ENCODE measurements at places on chromosomes 4 and X.

GRCh38 chr4:2637956-2638552, 101.6 kb downstream of the FAM193A start:
- no peak for DNase-seq

DNA sequence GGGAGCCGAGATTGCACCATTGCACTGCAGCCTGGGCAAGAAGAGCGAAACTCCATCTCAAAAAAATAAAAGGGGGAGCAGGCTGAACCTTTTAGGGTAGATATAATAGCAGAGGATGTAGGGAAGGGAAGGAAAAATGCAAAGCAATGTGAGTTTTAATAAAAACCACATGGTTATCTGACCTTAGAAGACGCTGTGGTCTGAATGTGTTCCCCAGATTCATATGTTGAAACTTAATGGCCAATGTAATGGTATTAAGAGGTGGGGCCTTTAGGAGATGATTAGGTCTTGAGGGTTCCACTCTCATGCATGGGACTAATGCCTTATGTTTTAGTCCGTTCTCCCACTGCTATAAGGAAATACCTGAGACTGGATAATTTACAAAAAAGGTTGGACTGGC, 114.1 kb upstream of the STX18 start:
- no peak for DNase-seq

GRCh38 chrX:109040057-109040456, 303.7 kb upstream of the IRS4 start:
- DNase-seq, result no peak

GRCh38 chrX:9619581-9619980, 146.1 kb downstream of the GPR143 start:
- no peak for DNase-seq

DNA sequence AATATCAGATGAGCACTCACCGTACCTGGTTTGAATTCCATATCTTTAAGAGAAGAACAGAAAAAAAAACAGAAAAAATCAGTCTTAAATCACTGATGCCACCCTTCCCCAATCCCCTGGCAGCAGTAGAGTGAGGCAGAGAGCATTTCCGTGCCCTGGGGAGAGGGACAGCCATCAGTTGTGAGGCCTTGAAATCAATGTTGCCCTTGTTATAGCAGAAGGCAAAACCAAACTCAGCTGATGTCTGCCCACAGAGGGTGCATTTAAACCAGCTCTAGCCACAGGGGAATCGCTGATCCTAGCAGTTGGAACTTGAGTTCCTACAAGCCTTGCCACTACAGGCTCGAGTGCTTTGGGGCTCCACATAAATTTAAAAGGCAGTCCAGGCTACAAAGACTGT, 338.5 kb upstream of the FMR1 start:
- DNase-seq, result no peak

GRCh38 chrX:101677028-101677427, 17.4 kb upstream of the ARMCX2 start:
- DNase-seq, result no peak

DNA sequence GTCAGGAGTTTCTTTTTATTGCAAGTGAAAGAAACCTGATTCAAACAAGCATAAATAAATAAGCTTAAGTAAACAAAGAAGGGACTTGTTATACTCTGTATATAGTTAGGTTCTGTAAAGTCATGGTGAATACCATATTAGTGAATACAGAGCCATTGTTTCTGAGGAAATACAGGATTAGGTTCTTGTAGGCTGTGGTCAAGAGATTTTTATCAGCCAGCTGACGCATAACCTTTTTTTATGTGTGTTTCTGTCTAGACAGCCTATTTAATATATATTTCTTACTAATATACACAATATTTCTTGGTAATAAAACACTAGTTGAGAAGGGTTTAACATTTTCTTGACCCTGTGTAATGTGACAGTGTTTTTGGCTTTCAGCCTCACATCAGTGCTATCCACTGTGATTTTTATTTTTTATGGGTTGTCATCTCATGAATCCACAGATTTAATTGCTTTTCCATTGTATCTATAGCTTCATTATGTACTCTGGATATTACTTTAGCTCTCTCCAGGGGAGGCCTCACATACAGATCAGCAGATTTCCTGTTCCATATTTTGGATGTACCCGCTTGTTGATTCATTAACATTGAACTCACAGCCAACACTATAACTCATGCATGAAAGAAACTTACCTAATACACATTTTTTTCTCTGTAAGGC, 8.0 kb downstream of the HERC3 start:
- DNase-seq, result no peak

- no peak for DNase-seq
Observed at GRCh38 chrX:100880368-100880767, 6.2 kb upstream of the NOX1 start.

DNA sequence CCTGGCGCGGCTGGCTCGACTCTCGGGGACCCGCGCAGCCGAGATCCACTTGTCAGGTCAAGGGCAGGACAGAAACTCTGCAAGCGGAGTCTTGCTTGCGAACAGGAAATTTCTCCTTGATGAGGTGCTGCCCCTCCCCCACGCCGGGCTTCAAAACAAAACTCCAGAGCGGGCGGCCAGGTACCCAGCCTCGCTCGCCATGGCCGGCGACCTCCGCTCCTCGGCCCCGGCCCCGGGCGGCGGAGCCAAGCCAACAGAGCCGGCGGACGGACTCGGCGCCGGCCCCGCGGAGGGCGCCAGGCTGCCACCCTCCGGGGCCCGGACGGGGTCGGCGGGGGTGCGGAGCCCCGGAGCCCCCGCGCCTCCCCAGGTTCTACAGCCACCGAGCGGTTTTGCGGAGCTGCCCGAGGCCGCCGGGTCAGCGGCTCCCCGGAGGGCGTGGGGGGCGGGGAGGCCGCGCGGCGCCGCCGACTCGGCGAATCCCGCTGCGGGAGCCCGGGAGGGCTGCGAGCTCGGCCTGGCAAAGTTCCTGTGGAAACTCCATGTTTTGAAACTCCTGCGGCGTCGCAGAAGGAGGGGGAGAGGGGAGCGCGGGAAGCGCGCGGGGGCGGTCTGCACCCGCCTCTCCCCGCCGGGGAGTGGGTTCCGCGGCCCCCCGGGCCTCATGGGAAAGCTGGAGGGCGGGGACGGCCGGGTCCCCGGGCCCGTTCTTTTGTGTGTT, 11.7 kb upstream of the BCOR start:
- DNase-seq, result peak; percentile 30

DNA sequence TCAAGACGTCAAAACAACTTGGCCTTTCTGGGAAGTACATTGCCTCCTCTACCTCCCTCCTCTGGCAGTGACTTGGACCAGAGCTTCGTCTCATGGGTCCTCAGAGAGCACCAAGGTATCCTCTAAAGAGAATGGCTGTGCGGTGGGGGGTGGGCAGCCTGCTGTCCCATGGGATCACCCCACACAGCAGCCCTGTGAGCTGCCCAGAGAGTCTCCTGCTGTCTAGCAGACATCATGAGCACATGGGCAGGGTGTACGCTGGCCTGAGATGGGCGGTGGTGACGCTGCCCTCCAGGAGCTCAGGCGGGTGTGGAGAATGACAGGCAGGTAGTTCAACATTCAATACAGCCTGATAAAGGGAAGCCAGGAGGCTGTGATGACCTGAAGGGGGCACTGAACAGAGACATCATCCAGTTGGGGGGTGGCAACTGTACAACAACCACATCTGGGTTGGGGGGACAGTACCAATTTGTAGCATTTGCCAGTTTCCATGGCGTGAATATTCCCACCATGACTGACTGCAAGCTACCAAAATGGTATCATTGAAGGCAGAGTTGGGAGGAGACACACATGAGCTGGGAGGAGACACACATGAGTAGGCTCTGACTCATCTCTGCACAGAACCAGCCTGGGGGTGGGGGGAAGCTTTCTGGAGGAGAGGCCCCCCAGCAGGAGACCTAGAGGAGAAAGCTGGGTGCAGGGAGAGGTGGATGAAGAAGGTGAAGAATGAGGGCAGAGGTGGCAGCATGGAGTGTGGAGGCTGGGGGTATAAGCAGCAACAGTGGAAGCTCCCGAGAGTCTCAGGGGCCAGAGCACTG, 35.9 kb downstream of the C4orf50 start:
- DNase-seq, result no peak

GRCh38 chr4:74258963-74259362, 49.3 kb upstream of the EPGN start:
- DNase-seq, result no peak

- DNase-seq, result no peak
Observed at GRCh38 chr4:21872101-21872500, 76.5 kb downstream of the KCNIP4 start.

DNA sequence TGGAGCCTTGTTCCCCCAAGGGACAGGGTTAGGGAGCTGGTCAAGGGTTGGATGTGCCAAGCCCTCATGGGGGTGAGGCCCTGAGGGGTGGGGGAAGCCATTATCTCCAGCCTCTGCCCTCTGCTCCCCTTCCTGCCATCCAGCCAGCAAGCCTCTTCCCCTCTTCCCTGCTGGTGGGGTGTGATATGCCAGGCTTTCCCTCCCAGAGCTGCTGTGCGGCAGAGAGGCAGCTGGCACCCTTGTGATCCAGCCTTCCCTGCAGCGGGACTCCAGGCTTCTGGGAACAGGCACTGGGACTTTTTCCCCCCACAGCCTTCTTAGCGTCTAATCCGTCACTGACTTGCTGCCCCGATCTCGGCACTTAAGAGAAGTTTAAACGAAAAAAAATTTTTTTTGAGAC, 6.3 kb downstream of the SSR4 start:
- DNase-seq, result no peak

DNA sequence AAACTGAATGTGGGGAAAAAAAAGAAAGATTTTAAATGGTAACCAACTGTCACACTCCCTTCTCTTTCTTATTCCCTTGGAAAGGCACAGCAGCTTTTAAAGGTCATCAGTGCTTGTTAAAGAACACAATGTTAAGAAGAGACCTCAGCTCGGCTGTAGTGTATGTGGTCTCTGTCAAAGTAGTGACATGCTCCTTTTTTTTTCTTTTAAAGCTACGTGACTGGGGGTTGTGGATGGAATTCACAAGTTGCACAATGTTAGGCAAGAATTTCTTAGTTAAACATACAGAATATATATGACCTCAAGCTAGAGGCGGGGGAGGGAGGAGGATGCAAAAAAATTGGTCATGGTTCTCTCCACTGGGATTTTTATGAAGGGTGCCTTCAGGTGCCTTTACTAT, 45.6 kb downstream of the OCRL start:
- DNase-seq, result no peak

GRCh38 chr4:117135634-117136354, 50.4 kb upstream of the TRAM1L1 start:
- no peak for DNase-seq

DNA sequence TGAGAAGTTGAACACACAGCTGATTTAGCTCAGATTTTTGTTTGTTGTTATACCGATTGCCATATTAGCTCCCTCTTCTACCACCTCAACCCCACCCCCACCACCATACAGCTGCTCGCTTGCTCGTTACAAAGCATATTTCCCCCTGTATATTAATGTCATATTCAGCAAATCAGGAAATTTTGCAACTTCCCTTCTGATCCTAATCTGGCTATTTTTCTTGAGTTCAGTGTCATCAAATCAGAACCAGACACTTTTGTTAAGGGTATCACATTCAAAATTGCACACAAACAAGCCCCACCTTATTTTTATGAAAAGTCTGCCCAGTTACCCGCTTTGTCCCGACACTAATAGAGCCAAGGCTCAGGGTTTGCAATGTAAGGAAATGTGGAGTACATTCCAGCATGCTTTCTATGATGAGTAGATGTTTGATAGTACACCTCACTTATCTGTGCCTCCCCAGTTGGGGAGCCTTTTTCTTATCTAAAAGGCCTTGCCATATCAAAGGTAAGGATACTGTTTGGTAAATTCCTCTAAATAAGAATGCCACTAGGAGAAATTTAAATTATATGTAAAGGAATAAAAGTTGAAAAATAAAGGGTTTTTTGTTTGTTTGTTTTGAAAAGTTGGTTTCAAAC, 212.2 kb downstream of the CBR4 start:
- no peak for DNase-seq

DNA sequence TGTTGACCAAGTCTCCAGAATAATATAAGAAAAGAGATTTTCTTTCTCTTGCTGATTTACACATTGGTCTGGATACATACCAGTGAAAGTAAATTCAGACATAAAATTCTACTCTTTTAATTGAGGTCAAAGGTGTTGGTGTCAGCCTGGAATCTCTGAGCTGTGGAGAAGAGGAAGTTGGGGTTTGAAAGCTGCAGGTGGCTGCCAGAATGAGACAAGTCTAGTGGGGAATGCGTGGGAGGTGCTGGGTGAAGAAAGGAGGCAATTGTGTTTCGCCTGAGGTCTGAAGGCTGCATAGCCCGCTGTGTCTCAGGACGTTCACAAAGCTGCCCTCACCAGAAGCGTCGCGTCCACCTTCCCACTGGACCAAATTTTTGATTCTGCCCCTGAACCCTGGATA, 31.2 kb downstream of the PHEX start:
- peak; percentile 42 for DNase-seq

DNA sequence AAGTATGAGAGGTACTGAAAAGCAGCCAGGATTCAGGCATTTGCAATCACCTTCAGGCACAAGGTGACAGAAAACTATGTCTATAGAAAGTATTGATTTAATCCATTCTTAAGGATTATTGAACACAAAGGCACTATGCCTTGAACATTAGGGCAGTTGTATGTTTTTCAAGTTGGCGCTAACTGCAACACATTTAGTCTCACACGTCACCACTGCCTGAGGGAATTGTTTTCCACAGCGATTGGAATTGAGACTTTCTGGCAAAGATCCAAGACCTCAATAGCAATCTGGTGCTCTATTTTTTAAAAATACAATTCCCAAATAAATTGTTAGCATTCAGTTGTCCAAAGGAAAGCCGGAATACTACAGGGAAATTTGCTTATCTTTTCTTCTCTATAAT, 52.7 kb upstream of the FTHL17 start:
- DNase-seq, result no peak

- DNase-seq, result no peak
Observed at GRCh38 chr4:86586160-86586572, 7.9 kb upstream of the PTPN13 start.

DNA sequence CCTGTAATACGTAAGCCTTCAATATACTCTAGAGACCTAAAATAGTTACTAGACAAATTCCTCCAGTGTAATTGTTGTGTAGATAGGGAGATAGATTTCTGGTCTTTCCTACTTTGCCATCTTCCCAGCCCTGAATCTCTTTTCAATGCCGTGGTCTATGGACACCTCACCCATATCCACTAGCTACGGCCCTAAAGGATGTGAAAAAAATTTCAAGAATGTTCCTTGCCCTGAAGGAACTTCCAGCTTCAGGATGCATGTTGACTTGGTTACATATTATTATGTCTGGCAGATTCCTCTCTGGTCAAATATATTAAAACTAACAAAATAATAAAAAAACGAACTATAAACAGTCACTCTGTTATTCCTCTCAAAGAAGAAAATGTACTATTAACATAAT, 52.4 kb upstream of the TSPAN5 start:
- no peak for DNase-seq

Measured in activated CD4-positive, alpha-beta T cell treated with anti-CD3 and anti-CD28 coated beads, Interleukin-2, amount 50 U/mL, for 16 hours (primary cell).